Esophagus muscularis mucosa (tissue), 4 donors: ENCODE measurements at places on chromosomes 4 and X. TPM values are rescaled to one million over a fixed set of nuclear protein-coding genes. Genes with fewer than 3 reads are reported as not detected.

DNA sequence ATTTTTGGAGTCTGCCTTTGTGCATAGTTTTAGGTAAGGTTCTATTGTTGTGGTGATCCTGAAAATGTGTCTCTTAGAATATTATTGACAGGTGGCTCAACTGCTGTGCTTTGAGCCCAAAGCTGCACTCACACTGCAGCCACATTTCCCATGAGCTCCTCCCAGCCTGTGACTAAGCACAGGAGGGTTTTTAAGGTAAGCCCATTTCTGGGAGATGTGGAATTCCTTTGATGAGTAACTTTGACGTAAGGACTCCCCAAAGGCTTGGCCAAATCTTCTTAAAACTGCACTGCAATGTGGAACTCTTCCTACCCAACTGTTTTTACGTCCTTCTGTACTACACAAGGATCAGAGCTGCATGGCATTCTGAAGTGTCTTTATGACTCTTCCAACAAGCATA is 20.0 kb upstream of the TMPRSS11A start:
- no peak for DNase-seq
- H3K4me1 ChIP-seq: no peaks in the 10 kb centered on the region
- no peak overlapping the region for H3K4me3 ChIP-seq
- no peaks in the 10 kb centered on the region for H3K36me3 ChIP-seq

- no peaks in the 10 kb centered on the region for H3K27me3 ChIP-seq
- no peak overlapping the region for H3K27ac ChIP-seq
- no peaks in the 10 kb centered on the region for H3K4me1 ChIP-seq
- H3K4me3 ChIP-seq: no peak overlapping the region
- H3K36me3 ChIP-seq: no peaks in the 10 kb centered on the region
These were observed 64.4 kb downstream of the SLC9A7 start for GRCh38 chrX:46694549-46694948.

DNA sequence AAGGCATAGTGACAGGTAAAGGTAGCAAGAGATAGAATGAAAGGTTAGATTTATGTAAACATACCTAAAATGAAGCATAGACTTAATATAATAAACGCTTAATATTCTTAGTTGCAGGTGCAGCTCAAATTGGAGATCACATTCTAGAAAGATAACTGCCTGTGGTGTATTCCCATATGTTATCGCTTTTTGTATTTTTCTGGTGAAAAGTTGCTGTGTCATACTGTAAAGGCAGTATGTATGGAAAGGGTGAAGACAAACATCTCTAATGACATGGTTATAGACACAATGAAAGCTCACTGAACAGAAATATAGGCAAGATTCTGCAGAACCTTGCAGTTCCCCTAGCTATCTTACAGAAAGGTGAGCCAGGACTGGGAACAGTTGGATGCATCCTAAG is 240.3 kb downstream of the DCLK2 start:
- H3K4me3 ChIP-seq: no peak overlapping the region
- no peaks in the 10 kb centered on the region for H3K36me3 ChIP-seq
- DNase-seq: no peak

DNA sequence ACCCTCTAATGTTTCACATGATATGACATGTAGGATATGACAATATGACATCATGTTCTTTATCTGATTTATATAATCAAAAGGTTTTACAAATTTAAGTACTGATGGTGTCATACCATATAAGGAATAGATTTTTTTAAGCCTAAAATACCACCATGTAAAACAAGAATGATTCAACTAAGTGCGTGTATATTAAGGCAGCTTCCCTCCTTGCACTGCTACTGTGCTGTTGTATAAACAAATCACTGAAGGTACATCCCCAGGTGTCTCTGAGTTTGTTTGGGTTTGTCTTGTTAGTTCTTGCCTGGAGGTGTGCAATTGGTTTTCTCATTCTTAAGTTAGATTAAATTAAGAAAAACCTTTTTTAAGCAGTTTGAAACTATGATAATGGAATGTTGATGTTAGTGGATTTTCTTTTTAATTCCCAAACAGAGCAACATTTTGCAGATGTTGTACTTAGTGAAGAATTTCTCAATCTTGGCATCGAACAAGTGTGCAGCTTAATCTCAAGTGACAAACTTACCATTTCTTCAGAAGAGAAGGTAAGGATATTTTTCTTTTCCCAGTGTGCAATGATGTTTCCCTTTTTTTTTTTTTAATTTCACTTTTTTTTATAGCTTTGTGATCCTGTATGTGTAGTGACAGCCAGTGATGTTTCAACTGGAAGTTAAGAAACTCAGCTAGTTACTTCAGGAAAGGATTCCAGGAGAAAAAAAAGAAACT is 33.4 kb upstream of the MSMO1 start:
- no peak for DNase-seq
- no peaks in the 10 kb centered on the region for H3K27me3 ChIP-seq
- H3K27ac ChIP-seq: no peak overlapping the region
- peaks cover 10% of the 10 kb centered on the region for H3K4me1 ChIP-seq
- H3K4me3 ChIP-seq: no peak overlapping the region
- peaks cover 20% of the 10 kb centered on the region for H3K36me3 ChIP-seq

GRCh38 chr4:88535090-88535755 is 11.6 kb upstream of the PYURF start:
- no peaks in the 10 kb centered on the region for H3K4me1 ChIP-seq
- H3K27ac ChIP-seq: no peak overlapping the region
- no peak for DNase-seq
- no peak overlapping the region for H3K4me3 ChIP-seq
- no peaks in the 10 kb centered on the region for H3K27me3 ChIP-seq

GRCh38 chr4:184471881-184472613 is 2.3 kb downstream of the IRF2 start:
- no peaks in the 10 kb centered on the region for H3K27me3 ChIP-seq
- peak overlapping the region; percentile 93 for H3K4me3 ChIP-seq
- peaks cover 59% of the 10 kb centered on the region for H3K4me1 ChIP-seq
- DNase-seq: no peak
- peak overlapping the region; percentile 98 for H3K27ac ChIP-seq

- no peaks in the 10 kb centered on the region for H3K27me3 ChIP-seq
- H3K4me1 ChIP-seq: peaks cover 32% of the 10 kb centered on the region
- H3K36me3 ChIP-seq: no peaks in the 10 kb centered on the region
These were observed 888 bp downstream of the RAB28 start for GRCh38 chr4:13483136-13483767.

DNA sequence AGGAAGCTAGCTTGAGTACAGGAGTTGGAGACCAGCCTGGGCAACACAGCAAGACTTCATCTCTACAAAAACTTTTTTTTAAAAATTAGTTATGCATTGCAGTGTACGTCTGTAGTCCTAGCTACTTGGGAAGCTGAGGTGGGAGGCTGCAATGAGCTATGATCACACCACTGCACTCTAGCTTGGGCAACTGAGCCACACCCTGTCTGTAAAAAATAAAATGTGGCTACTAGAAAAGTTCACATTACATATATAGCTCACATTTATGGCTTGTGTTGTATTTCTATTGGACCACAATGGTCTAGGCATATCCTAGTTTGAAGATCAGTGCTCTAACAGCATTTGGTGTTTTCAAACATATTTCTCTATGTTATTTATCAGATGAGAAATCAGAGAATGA is 11.8 kb upstream of the CPEB2 start:
- H3K27ac ChIP-seq: no peak overlapping the region
- no peak for DNase-seq
- no peaks in the 10 kb centered on the region for H3K27me3 ChIP-seq

DNA sequence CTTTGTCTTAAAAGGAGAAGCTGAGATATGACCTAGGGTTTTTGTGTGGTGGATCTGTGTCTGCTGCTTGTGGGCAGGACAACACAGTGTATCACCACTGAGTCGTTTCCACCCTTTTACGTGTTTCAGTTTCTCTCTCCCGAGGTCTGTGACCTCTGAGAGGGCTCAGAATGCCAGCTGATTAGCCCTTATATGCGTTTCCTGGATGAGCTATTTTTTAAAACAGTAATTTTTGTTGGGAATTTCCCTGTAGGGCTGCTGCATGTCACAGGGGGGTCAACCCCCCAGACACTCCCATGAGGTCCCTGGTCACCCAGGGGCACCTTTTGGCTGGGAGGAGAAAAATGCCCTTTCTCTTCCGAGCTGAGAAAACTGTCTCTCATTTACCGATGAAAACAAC is 170.4 kb upstream of the CASK start:
- no peak overlapping the region for H3K27ac ChIP-seq
- H3K36me3 ChIP-seq: no peaks in the 10 kb centered on the region
- no peak for DNase-seq
- H3K4me3 ChIP-seq: no peak overlapping the region

DNA sequence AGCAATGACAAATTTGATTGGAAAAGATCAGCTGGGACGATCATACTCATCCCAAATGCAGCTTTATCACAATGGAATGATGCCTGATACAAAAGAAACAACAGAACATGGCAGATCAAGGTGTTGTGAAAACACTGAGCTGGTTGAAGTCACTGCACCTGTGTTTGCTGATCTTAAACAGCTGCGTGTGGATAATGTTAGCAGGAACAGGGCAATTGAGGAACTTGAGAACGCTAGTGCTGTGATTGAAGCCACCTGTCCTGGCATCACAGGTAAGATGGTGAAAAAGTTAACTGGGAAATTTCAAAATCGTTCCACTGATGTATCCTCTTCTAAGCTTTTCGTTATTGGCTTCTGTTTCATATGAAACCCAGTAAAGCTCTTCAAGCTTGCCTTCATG is 27.4 kb upstream of the SOD3 start:
- no peaks in the 10 kb centered on the region for H3K4me1 ChIP-seq
- H3K4me3 ChIP-seq: no peak overlapping the region
- peak; percentile 5 for DNase-seq
- H3K27ac ChIP-seq: no peak overlapping the region
- no peaks in the 10 kb centered on the region for H3K36me3 ChIP-seq

DNA sequence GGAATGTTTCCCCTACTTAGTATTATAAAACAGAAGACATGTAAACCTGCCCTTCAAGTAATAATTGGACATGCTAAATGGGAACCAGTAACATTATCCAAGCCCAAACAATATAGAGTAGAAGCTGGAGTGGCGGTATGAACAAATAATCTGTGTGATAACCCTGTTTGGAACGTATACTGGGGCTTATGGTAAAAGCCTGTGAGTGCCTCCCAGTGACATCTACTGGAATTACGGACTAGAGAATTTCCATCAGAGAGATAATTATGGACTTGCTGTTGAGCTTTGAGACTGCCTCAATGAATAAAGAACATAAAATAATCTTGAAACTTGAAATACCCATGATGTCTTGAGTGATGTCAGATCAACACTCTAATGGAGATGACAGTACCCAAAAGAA is 406.3 kb upstream of the GRIA3 start:
- no peak overlapping the region for H3K27ac ChIP-seq
- no peaks in the 10 kb centered on the region for H3K4me1 ChIP-seq
- no peak for DNase-seq
- H3K36me3 ChIP-seq: no peaks in the 10 kb centered on the region

- H3K27ac ChIP-seq: no peak overlapping the region
- no peaks in the 10 kb centered on the region for H3K4me1 ChIP-seq
- no peaks in the 10 kb centered on the region for H3K27me3 ChIP-seq
- no peak overlapping the region for H3K4me3 ChIP-seq
- H3K36me3 ChIP-seq: peaks cover 5% of the 10 kb centered on the region
These were observed 107.2 kb downstream of the CENPC start for GRCh38 chr4:67437974-67438713.

DNA sequence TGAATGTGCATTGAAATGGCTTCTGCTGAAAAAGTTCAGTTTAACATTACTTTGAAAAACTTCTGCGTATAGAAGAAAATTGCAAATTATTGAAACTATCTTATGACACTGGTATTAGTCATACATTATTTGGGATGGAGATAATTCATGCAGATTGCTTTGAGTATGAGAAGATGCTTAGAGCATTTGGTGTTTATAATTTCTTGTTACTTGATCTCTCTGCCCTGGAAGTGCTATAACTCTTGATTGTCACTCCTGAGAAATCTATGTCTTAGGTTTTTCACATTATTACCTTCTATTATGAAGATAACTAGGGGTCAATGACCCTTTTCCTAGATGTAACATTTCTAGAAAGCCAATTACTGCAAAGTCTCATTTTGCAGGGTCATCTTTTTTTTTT is 36.4 kb downstream of the TMEM131L start:
- no peak overlapping the region for H3K4me3 ChIP-seq
- no peak overlapping the region for H3K27ac ChIP-seq
- peaks cover 36% of the 10 kb centered on the region for H3K4me1 ChIP-seq
- no peaks in the 10 kb centered on the region for H3K36me3 ChIP-seq
- H3K27me3 ChIP-seq: no peaks in the 10 kb centered on the region

RBM41 gene
- total RNA-seq: 16.0 TPM

MTTP gene
- total RNA-seq: 0.83 TPM

UGT8 gene
- under 0.01 TPM for total RNA-seq

RCHY1 gene
- total RNA-seq: 10.9 TPM

NDNF gene
- 11.6 TPM for total RNA-seq

CT45A3 gene
- not detected for total RNA-seq

TAF7L gene
- total RNA-seq: 0.13 TPM

REELD1 gene
- total RNA-seq: 0.33 TPM
